ENCODE measurements at places on chromosomes 2 and 18.

- no peak for DNase-seq
These were observed 103.8 kb downstream of the GREB1L start for GRCh38 chr18:21345840-21346239.

DNA sequence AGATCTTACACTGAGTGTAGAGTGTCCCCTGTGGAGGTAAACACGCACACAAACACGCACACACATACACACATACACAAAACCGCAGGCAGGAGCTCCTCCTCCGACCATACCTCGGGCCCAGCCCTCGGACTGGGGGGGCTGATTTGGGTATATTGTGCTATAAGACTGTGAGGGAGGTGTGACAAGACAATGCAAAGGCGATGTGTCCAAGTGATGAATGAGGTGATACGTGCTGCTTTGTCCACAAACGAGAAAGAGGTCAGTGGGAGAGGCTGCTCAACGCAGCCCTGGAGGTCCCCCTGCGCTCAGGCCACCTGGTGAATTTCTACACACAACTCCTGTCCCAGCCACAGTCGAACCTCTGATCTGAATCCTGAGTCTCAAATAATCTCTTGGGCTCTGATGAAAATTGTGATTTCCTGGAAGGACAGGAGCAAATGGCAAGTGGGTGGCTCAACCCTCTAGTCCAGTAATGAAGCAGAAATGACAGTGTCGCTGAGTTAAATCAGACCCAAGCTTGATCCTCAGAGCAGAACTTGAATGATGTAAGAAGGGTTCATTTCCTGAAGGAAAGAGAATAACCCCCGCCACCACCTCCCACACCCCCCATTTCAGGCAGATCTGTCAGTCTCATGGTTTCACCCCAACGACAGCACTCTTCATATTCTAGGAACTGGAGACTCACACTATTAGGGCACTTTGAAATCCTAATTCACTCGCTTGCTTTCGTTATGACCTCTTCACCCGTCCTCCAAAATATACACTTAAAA is 48.9 kb upstream of the ASXL2 start:
- no peak for DNase-seq

DNA sequence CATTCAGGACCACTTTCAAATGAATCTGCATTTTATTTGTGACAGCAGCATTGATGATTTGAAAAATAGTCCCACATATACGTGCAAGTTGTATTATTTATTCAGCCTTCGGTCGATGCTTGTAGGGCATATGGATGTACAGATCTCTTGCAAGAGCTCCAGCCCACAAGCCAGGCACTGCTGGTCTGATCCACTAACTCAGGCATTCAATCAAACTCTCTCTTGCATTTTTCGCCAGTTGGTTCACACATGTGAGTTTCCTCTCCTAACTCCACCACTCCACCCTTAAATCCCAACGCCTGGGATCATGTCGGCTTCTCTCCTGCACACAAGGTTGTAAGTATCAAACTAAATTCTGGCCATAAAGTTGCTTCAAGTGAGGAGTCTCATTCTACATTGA is 318.7 kb downstream of the CYP26B1 start:
- DNase-seq, result no peak

DNA sequence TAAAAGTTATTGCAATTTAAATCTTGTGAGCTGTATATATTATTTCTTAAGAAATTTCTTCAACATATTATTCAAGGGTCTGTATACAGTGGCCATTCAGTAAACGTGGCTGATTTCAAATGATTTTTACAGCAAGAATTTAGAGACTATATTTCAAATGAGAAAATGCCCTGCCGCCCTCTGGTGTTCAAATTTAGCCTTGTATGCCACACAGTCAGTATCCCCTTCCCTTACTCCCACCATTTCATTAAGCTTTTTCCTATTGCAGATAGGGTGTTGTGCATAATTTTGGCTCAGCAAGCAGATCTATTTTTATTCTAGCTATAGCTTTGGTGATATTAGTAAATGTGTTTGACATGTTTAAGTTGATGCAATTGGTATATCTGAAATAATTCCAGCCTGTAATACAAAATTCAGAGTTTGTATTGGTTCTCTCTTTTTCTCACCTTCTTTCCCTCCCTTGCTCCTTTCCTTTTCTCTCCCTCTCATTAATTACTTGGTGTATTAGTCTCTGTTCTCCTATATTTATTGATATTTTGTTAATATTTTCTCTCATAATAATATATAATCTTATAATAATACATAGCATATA is 22.8 kb upstream of the SCN7A start:
- no peak for DNase-seq

Measured in CD4-positive, alpha-beta T cell treated with Interleukin-6 for 4 hours (primary cell).